ENCODE measurements at places on chromosomes 11 and 22.

DNA sequence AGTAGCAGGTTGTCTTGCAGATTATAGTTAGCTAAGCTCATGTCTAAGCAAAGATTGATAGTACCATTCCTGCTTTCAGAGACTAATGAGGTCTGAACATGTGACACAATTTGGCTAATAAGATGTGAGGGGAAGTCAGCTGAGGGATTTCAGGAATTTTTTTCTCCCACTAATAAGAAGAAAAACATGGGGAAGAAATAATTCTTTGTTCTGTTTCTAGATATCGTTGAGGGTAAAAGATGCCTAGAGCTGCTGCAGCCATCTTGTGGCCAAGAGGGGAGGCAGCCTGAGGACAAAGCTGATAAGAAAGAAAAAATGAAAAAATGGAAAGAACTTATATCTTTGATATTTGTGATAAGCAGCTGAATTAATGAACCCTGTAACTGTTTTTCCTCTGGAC, 1334.4 kb downstream of the LRRC4C start:
- DNase-seq = no peak

GRCh38 chr22:25130462-25130861, 69.2 kb upstream of the CRYBB3 start:
- DNase-seq = no peak

DNA sequence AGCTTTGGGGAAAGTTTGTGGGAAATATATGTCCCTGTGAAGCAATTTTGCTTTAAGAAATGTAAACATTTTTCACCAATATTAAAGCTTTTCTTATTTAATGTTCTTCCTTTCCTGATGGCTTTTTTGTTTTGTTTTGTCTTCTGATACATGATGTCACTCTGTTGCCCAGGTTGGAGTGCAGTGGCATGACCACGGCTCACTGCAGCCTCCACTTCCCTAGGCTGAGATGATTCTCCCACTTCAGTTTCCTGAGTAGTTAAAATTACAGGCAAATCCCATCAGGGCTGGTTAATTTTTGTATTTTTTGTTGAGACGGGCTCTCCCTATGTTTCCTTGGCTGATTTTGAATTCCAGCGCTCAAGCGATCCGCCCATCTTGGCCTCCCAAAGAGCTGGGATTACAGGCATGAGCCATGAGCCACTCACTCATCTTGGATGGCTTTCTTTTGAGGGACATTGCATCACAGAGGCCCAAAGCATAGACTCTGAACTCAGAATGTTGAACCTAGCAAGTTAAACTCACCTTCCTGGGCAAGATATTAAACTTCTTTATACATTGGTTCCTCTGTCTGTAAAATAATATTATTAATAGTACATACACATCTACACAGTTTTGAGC, 651 bp upstream of the CARD16 start:
- DNase-seq = no peak

DNA sequence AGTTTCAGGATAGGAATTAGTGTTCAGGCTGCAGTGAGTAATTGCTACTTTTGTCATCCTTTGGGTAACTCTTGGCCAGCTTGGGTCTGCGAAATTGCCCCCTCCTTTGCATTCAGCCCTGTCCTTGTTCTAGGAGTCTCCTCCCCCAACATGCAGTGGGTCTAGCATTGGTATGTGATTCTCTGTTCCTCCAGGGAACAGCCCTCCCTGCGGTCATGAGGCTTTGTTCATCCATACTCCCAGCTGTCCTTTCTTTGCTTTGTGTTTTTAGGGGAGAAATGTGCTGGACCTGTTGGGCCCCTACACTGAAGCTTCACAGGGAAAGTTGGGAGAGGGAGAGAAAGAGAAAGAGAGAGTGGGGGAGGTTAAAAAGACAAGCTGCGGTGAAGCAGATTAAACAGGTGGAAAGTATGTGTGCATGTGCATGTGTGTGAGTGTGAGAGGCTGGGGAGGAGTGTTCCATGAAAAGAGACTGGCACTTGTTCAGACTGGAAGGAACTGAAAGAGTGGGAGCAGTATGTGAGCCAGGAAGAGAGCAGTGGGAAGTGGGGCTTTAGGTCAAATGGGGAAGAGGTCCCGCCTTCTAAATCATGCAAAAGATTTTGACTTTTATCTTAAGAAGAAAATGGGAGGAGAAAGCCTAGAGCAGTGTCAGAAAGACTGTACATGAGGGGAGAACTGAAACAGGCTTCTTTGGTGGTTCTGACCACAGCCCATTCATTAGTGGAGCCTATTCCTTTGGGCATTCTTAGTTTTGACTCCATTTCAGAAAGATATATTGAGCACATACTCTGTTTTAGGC, 17.9 kb upstream of the SESN3 start:
- DNase-seq = no peak

DNA sequence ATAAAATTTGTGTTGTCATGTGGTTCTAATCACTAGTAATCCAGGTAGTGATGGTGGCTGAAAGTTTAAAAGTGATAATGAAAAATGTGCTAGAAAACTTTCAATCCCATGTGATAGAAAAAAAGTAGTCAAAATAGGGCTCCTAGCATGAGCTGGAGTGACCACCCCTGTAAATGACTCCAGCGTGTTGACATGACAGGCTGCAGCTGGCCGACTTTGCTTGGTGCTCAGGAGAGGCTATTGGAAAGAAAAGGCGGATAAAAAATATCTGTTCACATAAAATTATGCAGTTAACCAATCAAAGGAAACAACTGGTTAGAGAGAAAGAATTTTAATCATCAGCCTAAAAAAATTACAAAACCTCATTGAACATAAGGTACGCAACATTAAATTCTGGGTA, 16.9 kb upstream of the MTCH2 start:
- DNase-seq = no peak

DNA sequence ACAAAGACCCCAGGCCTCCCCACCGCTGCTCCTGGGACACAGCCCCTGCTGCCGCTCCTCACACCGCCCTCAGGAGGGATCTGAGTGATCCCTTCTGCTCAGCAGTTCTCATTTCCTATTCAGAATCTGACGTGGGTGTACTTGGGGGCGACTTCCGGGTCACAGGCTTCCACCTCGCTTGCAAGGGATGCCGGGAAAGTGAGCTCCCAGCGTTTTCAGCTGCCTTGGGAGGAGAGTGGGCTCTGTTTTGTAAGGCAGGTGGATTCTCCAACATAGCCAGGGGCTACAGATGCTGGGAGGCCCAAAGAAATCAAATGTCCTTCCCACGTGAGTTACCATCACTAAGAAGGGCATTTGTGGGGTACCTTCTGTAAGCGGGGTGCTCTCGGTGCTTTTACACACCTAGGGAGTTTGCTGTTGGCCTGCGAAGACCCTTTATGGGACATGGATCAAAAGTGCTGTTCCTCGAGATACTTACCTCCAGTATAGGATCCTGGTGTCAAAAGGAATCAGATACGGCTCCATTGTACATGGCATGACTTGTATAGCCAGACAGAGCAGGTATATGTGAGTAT, 9.7 kb upstream of the LRRC10B start:
- DNase-seq = no peak

- no peak for DNase-seq
These were observed 16.9 kb downstream of the CSF2RB start for GRCh38 chr22:36930041-36930935.

DNA sequence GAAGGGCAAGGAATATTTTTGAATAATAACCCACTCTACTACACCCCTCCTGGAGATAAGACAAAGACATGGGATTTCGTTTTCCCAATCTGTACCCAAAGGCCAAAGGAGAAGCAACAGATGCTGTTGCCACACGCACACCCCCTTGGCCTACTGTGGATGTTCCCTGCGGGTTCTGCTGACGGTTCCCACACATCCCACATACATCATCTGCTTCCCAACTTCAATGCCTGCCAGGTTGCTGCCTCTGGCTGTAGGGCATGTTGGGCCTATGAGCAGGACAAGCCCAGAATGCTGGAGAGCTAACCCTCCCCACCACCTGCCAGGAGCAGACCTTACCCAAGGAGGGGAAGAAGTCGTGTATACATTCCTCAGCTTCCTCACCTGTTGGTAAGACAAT, 13.6 kb upstream of the RBFOX2 start:
- DNase-seq = no peak

GRCh38 chr11:8127447-8127846, 41.4 kb downstream of the RIC3 start:
- no peak for DNase-seq

- no peak for DNase-seq
These were observed 167.3 kb downstream of the TBC1D22A start for GRCh38 chr22:46929710-46930204.

Measured in HFF-Myc (cell line).